ENCODE measurements at places on chromosomes 1 and 21.

DNA sequence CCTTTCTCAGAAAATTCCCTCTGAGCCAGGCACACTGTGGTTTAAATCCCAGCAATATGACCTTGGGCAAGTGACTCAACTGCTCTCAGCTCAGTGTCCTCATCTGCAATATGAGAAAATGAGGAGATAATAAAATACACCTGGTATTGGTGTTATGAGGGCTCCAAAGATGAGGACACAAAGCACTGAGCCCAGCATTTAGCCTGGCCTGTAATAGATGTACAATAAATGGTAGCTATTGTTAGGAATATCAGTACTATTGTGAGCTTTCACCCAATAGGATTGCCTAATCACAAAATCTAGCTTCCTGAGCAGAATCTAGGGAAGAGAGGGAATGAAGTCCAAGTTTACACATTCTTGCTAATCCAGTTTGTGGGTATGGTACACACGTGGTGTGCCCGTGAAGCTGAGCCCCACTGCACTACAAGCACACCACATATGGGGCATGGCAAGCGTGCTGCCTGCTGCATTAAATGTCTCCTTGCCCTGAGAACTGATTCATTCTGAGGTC lies 24.3 kb upstream of the SLC30A1 start:
- DNase-seq = no peak

GRCh38 chr1:196960854-196961253 lies 16.5 kb upstream of the CFHR5 start:
- no peak for DNase-seq

DNA sequence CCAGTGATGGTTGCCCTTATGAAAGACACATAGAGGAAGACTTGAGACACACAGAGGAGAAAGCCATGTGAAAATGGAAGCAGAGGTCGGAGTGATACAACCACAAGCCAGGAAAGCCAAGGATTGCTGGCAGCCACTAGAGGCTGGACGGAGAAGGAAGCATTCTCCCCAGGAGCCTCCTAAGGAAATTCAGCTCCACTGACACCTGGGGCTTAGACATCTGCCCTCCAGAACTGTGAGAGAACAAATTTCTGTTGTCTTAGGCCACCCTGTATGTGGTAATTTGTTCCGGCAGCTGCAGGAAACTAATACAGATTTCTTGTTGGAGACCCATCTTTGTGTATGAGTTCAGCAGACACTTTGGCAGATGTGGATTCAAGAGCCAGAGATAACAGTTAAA lies 126.9 kb upstream of the ATP1A1 start:
- no peak for DNase-seq

GRCh38 chr1:217620814-217621213 lies 10.1 kb downstream of the GPATCH2 start:
- no peak for DNase-seq

DNA sequence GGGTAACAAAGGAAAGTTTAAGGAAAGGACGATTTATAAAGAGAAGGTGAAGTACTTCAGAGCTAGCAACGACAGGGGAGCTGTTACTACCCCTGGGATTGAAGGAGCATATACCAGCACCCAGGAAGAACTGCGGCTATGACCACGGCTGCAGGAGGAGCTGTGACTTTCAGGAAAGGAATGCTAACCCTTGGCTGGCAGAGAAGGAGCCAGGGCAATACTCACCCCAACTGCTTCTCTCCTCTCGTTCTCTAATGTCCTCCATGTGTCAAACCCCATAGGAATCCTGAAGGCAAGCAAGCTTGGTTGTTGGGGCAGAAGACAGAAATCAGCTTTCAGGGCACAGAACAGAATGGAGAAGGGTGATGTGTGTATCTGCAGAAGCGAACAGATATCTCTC lies 120.5 kb downstream of the TMEM53 start:
- no peak for DNase-seq
